Suppressor macrophage treated with lipopolysaccharide for 4 hours (primary cell): ENCODE measurements at places on chromosomes 11 and 22.

- no peak for DNase-seq
These were observed 14.3 kb upstream of the TMEM184B start for GRCh38 chr22:38286915-38287669.

GRCh38 chr22:29727131-29727523 is 7.3 kb downstream of the CABP7 start:
- peak; percentile 14 for DNase-seq

- no peak for DNase-seq
These were observed 22.9 kb downstream of the ZBTB16 start for GRCh38 chr11:114082415-114082748.

DNA sequence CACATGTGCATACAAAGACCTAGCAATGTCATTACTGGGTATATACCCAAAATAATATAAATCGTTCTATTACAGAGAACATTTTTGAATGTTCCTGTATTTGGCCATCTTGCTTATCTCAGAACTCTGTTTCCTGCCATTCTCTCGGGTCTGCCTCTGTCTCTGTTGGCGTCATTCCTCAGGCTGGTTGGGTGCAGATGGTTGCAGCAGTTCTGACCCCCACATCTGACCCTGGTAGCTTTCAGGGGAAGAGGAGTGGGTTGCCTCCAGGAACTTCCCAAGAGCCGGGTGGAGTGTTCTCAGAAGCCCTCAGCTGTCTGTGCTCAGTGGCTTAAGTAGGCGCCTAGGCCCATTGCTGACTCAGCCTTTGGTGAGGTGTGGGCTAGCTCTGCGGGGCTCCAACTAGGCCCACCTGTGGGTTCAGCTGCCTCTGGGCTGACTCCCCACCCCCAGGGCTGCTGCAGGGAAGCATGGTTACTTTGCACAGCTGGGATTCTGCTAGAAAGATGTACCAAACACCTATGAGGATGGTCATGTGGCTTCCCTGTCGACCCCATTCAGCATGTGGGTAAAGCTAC is 114.0 kb downstream of the TBC1D22A start:
- DNase-seq: no peak

DNA sequence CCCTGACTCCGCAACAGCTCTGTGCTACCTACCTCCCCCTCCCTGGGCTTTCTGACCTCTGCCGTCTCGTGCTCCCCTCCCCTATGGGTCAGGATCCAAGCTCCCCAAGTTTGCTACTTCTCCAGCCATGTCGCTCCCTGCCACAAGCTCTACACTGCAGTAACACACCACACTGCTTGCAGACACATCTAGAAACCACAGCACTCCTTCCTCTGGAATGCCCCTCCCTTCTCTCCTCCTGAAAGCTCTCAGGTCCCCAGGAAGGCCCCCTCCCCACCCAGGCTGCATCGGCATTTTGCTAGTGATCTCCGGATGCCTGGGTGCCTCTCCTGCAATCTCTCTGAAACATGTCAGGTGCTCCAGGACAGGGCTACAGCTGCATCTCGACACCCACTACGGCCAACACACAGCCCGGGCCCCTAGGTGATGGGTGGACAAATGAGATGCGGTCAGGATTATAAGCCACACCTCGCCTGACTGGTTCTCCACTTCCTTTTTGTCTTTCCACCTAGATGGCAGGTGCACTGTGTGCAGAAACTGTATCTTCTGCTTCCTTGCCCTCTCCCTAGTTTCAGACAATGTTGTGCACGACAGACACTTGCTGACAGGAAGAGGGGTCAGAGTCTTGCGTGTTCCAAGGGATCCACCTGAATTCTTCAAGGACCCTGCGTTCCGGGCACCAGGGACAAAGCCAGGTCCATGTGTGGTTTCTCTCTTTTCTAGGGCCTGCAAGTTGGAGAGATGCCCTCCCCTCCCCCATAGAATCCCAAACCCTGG is 22.9 kb downstream of the RPUSD4 start:
- no peak for DNase-seq

DNA sequence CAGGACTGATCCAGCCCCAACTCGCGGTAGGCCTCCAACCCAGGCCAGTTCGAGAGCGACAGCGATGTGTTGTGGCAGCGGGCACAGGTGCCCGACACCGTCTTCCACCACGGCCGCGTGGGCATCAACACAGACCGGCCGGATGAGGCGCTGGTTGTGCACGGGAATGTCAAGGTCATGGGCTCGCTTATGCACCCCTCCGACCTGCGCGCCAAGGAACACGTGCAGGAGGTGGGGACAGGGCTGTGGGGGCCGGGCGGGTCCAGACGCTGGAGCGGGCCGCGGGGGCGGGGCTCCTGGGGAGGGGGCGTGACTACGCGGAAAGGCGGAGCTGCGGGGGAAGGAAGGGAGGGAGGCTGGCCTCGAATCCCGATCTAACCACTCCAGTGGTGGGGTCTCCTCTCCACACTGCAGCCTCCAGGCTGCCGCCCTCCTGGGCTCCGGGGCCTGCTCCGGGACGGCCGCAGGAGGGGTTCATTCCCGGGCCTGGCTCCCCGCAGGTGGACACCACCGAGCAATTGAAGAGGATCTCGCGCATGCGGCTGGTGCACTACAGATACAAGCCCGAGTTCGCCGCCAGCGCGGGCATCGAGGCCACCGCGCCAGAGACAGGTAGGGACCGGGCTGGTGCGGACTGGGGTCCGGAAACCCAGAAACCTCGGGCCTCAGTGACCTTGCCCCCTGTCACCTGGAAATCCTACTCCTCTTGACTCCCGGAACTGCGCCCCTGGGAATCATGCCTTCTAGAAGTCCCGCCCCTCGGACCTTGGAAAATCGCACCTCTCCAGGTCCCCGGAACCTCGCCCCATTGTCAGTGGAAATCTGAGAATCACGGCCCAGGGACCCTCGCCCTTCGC is 14.9 kb downstream of the TMEM258 start:
- DNase-seq: peak; percentile 37
